ENCODE measurements at places on chromosomes 3 and 15. TPM values are rescaled to one million over a fixed set of nuclear protein-coding genes. Genes with fewer than 3 reads are reported as not detected.
A peak's percentile ranks its signal among the peaks of the same experiment; 100 is the strongest.

DNA sequence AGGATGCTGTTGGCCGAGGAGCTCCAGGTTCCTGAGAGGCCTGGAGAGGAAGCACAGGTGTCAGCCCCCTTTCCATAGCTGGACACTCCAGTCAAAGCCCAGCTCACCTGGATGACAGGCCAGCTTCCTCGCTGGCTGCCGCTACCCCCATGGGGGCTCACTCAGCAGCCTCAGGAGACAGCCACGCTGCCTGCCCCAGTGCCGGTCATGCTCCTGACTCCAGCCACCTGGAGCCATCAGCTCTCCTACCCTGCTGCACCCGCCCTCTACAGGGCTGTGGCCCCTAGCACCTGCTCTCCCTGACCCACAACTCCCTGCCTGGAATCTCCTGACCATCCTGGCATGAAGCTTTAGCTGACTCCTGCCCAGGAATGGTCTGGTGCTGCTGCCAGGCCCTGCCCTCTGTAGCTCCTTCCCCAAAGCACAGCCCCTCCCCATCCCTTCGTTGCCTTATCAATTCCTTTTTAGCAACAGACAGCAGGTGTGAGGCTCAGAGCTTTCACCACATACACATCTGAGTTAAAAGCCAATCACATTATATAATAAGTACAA is 94.2 kb downstream of the NUP210 start:
- no peaks in the 10 kb centered on the region for H3K4me1 ChIP-seq
- DNase-seq: no peak
- no peak overlapping the region for H3K27ac ChIP-seq

DNA sequence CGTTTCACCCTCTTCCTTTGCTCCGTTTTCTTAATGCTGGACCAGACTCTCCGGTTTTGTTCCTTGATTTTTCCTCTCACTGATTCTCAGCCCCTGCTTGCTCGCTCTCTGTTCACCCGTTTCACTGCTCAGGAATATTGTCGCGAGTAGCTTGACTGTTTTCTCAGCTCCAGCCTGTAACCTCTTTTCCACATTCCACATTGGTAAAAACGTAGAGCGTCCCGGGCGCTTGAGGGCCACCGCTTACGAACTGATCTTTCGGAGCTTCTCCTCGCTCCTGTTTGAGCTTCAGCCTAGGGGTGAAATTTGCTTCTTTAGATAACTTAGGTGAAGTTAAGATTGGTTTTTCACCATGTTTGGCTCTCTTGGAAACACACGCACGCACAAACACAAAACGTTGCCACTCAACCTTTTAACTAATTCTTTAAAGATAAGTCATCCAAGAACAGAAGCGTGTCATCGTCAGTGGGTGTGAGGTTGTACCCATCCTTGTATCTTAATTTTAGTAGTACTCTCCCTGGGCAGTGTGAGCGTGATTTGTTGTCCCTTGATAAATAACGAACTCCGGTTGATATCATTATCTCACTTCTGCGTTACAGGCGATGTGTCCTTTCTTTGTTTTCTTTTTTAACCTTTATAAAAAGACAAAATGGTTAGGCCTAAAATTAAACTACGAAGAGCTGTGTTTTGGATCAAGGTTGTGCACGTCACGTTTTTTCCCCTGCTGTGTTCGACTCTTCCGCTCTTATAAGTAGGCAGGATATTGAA is 1.0 kb downstream of the PAK2 start:
- peaks cover 13% of the 10 kb centered on the region for H3K4me1 ChIP-seq
- H3K27ac ChIP-seq: peak overlapping the region; percentile 91
- H3K36me3 ChIP-seq: no peaks in the 10 kb centered on the region
- H3K4me3 ChIP-seq: peak overlapping the region; percentile 93
- no peaks in the 10 kb centered on the region for H3K27me3 ChIP-seq
- DNase-seq: no peak

- no peaks in the 10 kb centered on the region for H3K4me1 ChIP-seq
- DNase-seq: no peak
- no peak overlapping the region for H3K27ac ChIP-seq
- H3K27me3 ChIP-seq: no peaks in the 10 kb centered on the region
- H3K4me3 ChIP-seq: no peak overlapping the region
Observed at GRCh38 chr3:32249184-32249782, 10.8 kb downstream of the CMTM8 start.

- H3K4me1 ChIP-seq: no peaks in the 10 kb centered on the region
- DNase-seq: no peak
- H3K4me3 ChIP-seq: no peak overlapping the region
- no peaks in the 10 kb centered on the region for H3K27me3 ChIP-seq
- H3K36me3 ChIP-seq: no peaks in the 10 kb centered on the region
Observed at GRCh38 chr3:47974974-47975470, 41.2 kb downstream of the MAP4 start.

- H3K36me3 ChIP-seq: no peaks in the 10 kb centered on the region
- no peaks in the 10 kb centered on the region for H3K4me1 ChIP-seq
- DNase-seq: no peak
- H3K27ac ChIP-seq: no peak overlapping the region
- no peak overlapping the region for H3K4me3 ChIP-seq
- no peaks in the 10 kb centered on the region for H3K27me3 ChIP-seq
Observed at GRCh38 chr3:186105543-186105942, 3.3 kb downstream of the ETV5 start.

- H3K36me3 ChIP-seq: no peaks in the 10 kb centered on the region
- H3K27me3 ChIP-seq: no peaks in the 10 kb centered on the region
- H3K4me3 ChIP-seq: no peak overlapping the region
- peaks cover 13% of the 10 kb centered on the region for H3K4me1 ChIP-seq
- H3K27ac ChIP-seq: no peak overlapping the region
Observed at GRCh38 chr3:177724020-177724638, 526.8 kb upstream of the TBL1XR1 start.

DNA sequence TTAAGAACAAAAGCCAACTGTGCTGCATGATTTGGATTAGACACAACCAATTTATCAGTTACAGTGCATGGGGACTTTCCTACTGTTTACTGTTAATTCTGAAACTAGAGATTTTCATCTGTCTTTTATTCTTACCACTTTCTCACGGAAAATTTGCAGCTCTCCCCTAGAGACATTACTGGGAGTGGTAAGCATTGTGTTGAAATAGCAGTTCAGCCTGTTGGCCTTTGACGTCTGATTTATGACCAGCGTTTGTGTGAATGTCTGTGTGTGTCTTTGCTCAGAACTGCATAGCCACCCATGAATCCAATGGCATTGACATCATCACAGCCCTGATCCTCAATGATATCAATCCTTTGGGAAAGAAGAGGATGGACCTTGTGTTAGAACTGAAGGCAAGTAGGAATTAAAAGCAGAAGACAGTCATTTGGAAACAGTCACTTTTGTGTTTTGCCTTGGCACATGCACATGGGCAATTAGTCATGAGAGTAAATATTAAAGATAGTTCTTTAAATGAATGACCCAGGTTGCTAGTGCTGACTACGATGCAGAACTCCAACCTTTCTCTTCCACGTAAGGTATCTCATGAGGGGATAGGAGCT is 202.2 kb upstream of the BHLHE40 start:
- no peaks in the 10 kb centered on the region for H3K36me3 ChIP-seq
- DNase-seq: no peak
- no peak overlapping the region for H3K27ac ChIP-seq

- no peaks in the 10 kb centered on the region for H3K4me1 ChIP-seq
- no peaks in the 10 kb centered on the region for H3K36me3 ChIP-seq
- H3K4me3 ChIP-seq: no peak overlapping the region
- DNase-seq: no peak
- H3K27ac ChIP-seq: no peak overlapping the region
Observed at GRCh38 chr3:49617390-49618013, 56.6 kb upstream of the APEH start.

DNA sequence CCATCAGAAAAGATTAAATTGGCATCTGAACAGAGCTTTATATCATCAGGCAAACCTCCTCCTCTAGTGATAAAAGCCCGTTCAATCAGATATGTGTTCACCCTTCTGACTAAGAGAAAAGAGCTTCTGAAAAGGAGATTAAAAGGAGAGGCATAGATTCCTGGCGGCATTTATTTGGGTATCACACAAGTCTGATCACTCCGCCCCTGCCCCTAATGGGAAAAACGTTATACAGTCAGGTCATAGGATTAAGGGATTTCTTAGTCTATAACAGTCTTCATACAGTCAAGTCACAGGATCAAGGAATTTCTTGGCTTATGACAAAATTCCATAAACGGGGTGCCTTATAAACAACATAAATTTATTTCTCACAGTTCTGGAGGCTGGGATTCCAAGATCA is 295.4 kb upstream of the SATB1 start:
- H3K36me3 ChIP-seq: no peaks in the 10 kb centered on the region
- no peak for DNase-seq
- no peaks in the 10 kb centered on the region for H3K4me1 ChIP-seq
- H3K4me3 ChIP-seq: no peak overlapping the region
- H3K27me3 ChIP-seq: no peaks in the 10 kb centered on the region

DNA sequence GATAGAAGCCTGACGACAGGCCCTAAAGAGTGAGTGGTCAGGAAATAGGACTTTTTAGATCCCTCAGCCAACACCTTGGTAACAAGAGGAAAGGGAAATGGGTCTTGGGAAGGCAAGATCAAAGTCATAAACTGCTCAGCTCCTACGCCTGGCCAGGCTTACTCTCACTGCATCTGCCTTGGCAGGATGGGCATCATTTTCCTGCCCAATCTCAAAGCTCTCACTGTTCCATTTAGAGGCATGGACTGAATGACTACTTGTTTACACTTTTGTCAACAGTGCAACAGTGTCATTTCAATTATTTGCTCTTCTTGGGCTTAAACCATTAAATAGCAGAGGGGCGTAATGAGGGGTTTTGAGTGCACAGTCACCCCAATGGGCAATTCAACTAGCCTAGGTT is 808.7 kb downstream of the GRM7 start:
- no peaks in the 10 kb centered on the region for H3K27me3 ChIP-seq
- no peak overlapping the region for H3K27ac ChIP-seq
- no peaks in the 10 kb centered on the region for H3K4me1 ChIP-seq
- H3K36me3 ChIP-seq: no peaks in the 10 kb centered on the region
- H3K4me3 ChIP-seq: no peak overlapping the region

GRCh38 chr3:140828585-140828984 is 113.1 kb upstream of the SLC25A36 start:
- no peak for DNase-seq
- H3K4me1 ChIP-seq: no peaks in the 10 kb centered on the region
- H3K27ac ChIP-seq: no peak overlapping the region
- no peaks in the 10 kb centered on the region for H3K27me3 ChIP-seq
- no peak overlapping the region for H3K4me3 ChIP-seq

DNA sequence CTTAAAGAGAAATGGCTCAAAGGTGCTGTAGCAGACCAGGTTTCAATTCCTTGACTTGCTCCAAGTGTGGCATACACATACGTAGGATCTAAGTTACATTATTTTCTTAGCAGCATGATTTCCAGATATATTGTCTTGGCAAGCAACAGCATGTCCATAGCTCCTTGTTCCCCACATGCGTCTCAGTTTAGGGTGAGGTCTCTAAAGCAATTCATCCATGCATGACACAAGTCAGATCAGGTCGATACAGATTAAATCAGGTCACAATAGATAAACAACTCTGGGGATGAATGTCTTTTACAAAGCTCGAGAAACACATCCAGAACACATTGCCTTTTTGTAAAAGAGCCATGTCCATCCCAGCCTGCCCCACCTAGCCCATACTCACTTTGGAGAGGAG is 108.9 kb upstream of the ABHD17C start:
- H3K36me3 ChIP-seq: no peaks in the 10 kb centered on the region
- H3K4me3 ChIP-seq: no peak overlapping the region
- DNase-seq: no peak
- no peaks in the 10 kb centered on the region for H3K4me1 ChIP-seq

GRCh38 chr15:81814882-81815455 is 230.8 kb downstream of the MEX3B start:
- no peak overlapping the region for H3K27ac ChIP-seq
- no peak for DNase-seq
- no peak overlapping the region for H3K4me3 ChIP-seq

DNA sequence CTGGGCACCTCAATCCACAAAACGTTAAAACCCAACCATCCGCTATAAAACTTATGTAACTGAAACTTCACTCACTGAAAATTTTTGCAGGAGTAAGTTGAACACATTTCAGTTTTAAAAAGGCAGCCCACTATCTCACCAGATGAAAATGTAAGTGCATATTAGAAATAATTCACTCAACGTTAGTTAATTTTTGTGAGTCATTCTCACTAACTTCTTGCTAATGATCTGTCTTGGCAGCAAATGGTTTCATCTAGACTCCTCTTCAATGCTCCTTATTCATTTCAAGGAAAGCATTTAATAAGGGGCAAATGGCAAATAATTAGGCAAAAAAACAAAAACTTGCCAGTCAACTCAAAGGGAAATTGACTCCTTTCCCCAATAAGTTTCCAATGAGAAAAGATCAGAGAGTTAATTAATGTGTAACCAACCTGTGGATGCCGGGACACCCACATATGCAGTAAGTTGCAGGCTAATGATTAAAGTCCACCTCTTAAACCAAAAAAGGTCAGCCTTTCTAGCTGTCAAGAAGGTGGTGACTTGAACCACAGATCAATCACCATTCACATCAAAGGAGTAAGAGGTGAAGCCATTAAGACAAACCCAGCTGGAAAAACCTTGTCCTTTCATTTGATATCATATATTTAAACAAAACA is 22.9 kb upstream of the PRICKLE2 start:
- DNase-seq: no peak
- no peak overlapping the region for H3K4me3 ChIP-seq
- H3K36me3 ChIP-seq: no peaks in the 10 kb centered on the region
- no peak overlapping the region for H3K27ac ChIP-seq
- no peaks in the 10 kb centered on the region for H3K27me3 ChIP-seq

DNA sequence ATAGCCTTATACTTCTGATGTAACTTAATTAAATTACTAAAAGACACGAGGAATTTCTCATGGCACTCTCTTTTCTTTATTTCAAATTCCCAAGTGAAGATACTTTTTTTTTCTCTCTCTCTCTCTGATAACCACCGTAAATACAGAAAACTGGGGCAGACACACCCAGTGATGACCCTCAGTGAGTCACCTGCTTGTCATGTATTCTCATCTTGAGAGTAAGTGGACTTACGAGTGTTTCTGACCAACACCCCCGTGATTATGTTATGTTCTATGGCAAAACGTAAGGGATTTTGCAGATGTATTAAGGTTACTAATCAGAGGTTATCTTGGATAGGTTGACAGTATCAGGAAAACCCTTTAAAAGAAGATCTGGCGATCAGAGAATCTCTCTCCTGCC is 348.8 kb upstream of the ZNF717 start:
- H3K36me3 ChIP-seq: no peaks in the 10 kb centered on the region
- H3K27ac ChIP-seq: no peak overlapping the region
- H3K27me3 ChIP-seq: no peaks in the 10 kb centered on the region
- H3K4me1 ChIP-seq: no peaks in the 10 kb centered on the region

SYNM gene
- 2.2 TPM for total RNA-seq

GOLGA6B gene
- 0.13 TPM for total RNA-seq

EPHA3 gene
- total RNA-seq: 1.5 TPM

APH1B gene
- 3.5 TPM for total RNA-seq

GOLGA6D gene
- 0.18 TPM for total RNA-seq

GABRR3 gene
- not detected for total RNA-seq

INKA1 gene
- 0.93 TPM for total RNA-seq

PPM1M gene
- total RNA-seq: 2.8 TPM

Data from right lobe of liver (tissue), 6 donors.